T-helper 2 cell (primary cell): ENCODE measurements at places on chromosomes 13 and 19.

- no peak for DNase-seq
Observed at GRCh38 chr19:6963937-6964336, 57.3 kb downstream of the MBD3L2B start.

DNA sequence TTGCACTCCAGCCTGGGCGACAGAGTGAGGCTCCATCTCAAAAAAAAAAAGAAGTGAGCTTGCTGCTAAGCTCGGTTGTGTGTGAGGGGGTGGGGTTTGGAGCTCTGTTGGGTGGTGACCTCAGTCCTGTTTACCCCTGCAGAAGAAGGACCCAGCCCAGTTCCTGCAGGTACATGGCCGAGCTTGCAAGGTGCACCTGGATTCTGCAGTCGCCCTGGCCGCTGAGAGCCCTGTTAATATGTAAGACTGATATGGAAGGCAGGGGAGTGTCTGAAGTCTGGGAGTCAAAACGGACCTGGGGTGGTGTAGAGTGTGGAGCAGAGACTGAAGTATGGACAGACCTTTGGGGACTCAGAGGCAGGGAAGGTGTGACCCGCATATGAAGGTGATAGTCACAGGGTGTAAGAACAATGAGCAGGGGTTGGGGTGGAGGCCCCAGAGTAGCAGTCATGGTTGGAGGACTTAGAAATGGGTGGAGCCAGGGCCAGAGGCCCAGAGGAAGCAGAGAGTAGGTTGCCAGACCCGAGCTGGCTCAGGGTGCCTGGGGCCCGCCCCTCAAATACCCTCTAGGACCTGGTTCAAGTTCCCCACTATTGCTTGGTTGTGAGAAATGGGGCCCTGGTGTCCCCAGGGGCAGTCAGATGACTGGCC, 13.2 kb downstream of the CLASRP start:
- no peak for DNase-seq

DNA sequence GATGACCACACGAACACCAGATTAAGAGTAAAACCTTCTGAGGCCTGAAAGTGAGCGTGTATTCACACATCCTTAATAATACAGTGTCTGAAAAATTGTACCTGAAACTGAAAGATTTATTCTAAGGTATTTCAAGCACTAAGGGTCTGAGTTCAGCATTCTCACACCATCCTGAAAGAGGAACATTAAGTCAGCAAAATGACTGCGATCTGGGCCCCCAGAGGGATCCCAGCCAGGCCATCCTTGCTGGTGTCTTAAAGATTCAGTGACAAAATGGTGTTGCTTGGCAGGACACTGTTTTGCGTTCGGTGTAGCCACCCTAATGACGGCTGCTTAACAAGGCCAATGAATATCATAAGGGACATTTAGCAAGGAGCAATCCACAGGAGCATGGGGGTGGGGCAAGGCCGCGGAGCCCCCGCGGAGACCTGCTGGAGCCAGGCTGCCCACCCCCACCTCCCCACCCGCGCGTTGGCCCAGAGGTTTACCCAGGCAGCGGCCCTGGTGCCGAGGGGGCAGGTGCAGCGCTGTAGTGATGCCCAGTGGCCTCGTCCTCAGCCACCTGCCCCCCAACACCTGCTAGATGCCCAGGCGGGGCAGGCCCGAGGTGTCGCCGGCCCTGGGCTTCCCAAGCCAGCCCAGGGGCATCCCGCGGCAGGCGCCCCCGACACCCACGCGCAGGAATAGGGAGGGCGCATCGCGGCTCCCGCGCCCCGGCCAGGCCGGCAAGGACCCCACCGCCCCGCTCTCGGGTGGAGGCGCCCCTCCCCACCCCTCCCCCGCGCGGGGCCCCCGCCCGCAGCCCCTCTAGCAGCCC, 742 bp downstream of the NALCN start:
- no peak for DNase-seq

DNA sequence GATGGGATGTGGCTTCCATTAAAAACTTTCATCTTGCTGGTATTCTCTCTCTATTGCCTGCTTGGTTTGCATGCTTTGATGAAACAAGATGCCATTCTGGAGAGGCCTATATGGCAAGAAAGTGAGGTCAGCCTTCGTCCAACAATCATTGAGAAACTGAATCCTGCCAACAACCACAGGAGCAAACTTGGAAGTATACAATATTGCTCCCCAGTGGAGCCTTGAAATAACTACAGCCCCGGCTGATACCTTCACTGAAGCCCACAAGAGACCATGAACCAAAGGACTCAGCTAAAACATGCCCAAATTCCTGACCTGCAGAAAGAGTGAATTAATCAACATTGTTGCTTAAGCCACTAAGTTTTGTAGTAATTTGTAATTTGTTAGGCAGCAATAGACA, 82.5 kb upstream of the FGF14 start:
- DNase-seq, result no peak

DNA sequence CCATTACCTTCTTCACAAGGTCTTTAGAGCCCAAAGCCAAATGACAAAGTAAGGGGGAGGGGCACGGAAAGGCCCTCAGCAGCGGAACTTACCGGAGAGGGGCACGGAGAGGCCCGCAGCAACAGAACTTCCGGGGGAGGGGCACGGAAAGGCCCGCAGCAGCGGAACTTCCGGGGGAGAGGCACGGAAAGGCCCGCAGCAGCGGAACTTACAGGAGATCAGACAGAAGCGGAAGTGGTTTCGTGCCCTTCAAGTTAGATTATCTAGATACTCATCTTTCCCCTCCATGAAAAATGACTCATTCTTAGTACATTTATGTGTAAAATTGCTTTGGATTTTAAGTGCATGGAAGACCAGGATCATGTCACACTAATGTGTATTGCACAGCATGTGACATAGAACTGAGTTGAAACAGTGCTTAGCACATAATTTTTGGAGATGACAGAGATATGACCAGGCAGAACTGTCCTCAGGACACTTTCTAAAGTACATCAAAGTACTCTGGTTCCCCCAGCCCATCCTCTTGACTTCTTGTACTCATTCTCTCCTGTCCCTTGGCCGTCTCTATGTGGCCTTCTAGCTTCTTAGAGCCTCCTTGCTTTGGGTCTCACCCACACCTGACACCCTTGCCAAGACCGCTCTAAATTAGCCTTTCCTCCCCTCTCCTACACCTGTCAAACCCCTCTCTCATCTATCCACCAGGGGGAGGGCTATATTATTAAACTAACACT, 25.7 kb upstream of the TPTE2 start:
- DNase-seq, result peak; percentile 59

DNA sequence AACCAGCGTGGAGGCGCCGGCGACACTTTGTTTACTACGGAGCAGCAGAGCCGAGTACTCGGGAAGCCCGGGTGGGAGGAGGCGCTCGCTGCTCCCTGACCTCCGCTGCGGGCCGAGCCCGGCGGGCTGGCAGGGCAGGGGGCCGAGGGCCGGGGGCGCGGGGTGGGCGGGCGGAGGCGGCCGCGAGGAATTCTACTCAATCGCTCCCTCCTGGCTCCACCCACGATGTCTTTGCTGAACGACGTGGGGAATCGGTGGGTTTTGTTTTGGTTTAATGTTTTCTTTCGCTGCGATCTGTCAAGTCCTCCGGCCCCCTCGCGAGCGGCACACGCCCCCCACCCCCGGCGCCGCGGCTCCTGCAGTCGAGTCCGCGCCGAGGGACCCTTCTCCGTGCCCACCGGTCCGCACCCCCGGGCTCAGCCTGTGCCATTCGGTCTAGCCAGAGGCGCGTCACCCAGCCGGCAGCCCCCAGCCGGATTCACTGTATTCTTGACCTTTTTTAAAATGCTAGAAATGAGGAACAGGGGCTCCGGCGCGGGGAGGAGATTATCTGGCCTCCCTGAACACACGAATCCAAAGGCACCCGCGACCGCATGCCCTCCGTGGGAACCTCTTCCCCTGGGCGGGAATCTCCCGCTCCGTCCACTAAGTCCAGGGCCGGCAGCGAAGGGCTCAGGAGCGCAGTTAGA, 636 bp upstream of the FOXO1 start:
- DNase-seq, result no peak

GRCh38 chr13:31009166-31009565, 76.7 kb downstream of the TEX26 start:
- no peak for DNase-seq

GRCh38 chr19:44430956-44431355, 17.3 kb downstream of the ZNF229 start:
- no peak for DNase-seq

GRCh38 chr13:114311387-114311786, 2.9 kb upstream of the CHAMP1 start:
- no peak for DNase-seq

DNA sequence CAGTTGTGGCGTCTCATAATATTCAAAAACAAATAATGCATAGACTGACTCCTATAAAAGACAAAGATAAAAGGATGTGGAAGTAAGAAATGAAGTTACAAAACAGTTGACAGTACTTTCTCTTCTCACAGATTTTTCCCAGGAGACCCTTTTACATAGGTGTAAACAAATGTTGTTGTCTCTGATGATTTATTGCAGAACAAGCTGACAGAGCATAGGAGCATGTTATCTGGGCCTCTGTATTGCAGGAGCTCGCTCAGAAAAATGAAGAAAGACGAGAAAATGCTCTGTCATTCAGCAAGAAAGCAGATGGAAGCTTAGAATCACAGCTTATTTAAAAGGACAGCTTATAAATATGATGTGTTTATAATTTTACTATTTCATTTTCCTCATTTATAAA, 353.6 kb upstream of the GPC6 start:
- no peak for DNase-seq

DNA sequence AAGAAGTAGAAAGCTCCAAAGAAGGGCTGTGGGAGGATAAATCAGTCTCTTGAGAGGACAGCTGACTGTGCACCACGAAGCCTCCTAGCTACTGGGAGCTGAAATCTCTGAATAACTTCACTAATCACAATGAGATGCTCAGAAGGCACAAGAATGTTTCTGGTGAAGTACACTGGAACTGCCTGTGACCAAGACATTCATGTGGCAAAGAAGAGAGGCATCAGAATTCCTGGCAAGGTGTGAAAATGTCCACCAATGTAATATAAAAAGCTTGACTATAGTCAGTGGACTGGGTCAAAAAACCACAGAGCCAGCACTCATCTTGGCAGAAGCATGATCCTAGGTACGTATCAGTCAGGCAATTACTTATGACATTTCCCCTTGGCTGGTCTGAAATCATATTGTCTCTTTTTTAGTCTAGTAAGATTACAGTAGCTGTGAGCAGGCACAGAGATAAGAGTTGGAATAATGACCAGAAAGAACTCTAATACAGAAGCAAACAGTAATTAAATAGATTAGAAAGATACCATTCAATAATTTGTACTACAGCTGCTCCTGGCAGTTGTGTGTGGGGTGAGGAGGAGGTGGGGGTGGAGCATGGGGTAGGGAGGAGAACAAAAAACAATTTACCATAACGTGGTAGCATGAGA, 434.7 kb downstream of the DIAPH3 start:
- no peak for DNase-seq

- DNase-seq, result no peak
Observed at GRCh38 chr13:91228108-91228507, 119.4 kb upstream of the MIR17HG start.

- DNase-seq, result no peak
Observed at GRCh38 chr13:83327091-83327490, 555.2 kb downstream of the SLITRK1 start.

GRCh38 chr13:18952225-18953016, 229.2 kb downstream of the TUBA3C start:
- no peak for DNase-seq

GRCh38 chr19:42174958-42175734, 42.3 kb downstream of the DEDD2 start:
- no peak for DNase-seq

GRCh38 chr13:27599096-27599495, 21.2 kb downstream of the LNX2 start:
- DNase-seq, result no peak

- DNase-seq, result no peak
Observed at GRCh38 chr19:566403-566802, 6.0 kb upstream of the BSG start.

DNA sequence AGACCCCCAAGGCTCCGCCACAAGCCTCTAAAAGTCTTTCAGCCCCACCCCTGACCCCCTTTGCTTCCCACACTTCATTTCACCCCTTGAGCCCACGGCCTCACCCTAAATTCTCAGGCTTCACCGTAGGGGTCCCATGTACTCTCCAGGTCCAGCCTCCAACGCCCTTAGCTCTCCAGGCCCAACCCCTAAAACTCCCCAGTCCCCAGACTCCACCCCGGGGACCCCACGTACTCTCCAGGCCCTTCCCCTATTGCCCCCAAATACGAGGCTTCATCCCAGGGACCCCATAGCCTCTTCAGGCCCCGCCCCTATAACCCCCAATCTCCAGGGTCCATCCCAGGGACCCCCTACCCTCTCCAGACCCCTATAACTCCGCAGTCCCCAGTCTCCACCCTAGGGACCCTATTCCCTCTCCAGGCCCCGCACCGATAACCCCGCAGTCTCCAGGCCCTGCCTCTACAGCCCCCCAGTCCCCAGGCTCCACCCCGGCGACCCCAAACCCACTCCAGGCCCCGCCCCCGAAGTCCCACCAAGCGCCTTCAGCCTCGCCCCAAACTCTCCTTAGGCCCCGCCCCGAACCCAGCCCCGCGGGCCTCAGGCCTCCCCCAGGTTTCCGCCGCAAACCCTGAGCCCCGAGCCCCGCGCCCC, 619 bp downstream of the MED16 start:
- no peak for DNase-seq

DNA sequence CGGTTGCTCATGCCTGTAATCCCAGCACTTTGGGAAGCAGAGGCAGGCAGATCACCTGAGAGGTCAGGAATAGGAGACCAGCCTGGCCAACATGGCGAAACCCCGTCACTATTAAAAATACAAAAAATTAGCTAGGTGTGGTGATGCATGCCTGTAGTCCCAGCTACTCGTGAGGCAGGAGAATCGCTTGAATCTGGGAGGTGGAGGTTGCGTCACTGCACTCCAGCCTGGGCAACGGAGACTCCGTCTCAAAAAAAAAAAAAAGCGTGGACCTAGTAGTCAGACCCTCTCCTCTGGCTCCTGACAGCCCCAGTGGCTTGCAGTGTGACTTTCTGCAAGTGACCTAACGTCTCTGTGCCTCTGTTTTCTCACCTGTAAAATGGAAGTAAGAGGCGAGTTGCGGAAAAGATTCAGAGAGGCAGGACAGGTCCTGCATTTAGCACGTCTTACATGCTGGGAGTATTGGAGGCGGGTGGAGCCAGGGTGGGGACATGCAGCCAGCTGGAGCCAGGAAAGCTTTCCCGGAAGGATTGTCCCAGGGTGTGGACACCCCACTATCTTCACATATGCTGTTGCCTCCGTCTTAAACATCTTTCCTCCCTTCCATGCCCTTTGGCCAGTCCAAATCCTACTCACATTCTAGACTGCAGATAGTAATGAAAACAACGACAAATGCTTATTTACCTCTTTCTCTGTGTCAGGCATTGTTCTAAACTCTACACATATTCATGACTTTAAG, 2.9 kb downstream of the TUBB4A start:
- DNase-seq, result no peak

GRCh38 chr19:10505583-10506229, 2.5 kb upstream of the KEAP1 start:
- peak; percentile 66 for DNase-seq

- no peak for DNase-seq
Observed at GRCh38 chr13:110245416-110245899, 61.5 kb downstream of the COL4A1 start.

- no peak for DNase-seq
Observed at GRCh38 chr19:9848060-9848459, 12.9 kb downstream of the PIN1 start.
